HFFc6 (cell line): ENCODE measurements at places on chromosomes 1 and 21. TPM values are rescaled to one million over a fixed set of nuclear protein-coding genes. Genes with fewer than 3 reads are reported as not detected.

Gene CFAP126
- total RNA-seq = not detected in 2 replicates

Gene KRTAP10-3
- not detected in 3 replicates for total RNA-seq

Gene CCDC27
- total RNA-seq = not detected in 3 replicates

Gene PDC
- total RNA-seq = 0.17 TPM in 1 of 2 replicates, not detected in the other

Gene AUNIP
- total RNA-seq = 2.7 to 5.2 TPM (median 3.5 TPM) in 3 replicates

- DNase-seq = no peak
Measured at GRCh38 chr1:231887166-231887565, 260.6 kb downstream of the DISC1 start.

- no peak for DNase-seq
Measured at GRCh38 chr1:66330722-66331141, 203.2 kb upstream of the SGIP1 start.

- DNase-seq = no peak
Measured at GRCh38 chr1:153393926-153394325, 3.1 kb upstream of the S100A8 start.

- DNase-seq = no peak
Measured at GRCh38 chr1:1291023-1291528, 10.8 kb downstream of the SCNN1D start.

DNA sequence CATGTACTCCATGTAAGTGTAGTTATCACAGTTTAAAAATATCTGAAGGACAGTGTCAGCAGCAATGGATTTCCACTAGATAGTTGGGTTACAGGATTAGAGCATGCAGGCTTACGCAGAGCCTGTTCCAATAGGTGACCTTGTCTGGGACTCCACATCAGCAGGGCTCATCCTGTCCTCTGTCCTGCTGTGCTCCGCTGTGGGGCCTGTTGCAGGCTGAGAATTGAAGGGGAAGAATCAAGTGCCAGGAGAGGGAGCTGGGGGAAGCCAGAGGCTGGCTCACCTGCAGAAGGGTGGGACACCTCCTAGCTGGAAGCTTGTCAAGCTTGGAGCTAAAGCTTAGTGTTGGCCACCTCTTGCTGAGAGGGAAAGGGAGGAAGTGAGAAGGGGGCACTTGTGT, 62.8 kb downstream of the XCL2 start:
- DNase-seq = no peak

DNA sequence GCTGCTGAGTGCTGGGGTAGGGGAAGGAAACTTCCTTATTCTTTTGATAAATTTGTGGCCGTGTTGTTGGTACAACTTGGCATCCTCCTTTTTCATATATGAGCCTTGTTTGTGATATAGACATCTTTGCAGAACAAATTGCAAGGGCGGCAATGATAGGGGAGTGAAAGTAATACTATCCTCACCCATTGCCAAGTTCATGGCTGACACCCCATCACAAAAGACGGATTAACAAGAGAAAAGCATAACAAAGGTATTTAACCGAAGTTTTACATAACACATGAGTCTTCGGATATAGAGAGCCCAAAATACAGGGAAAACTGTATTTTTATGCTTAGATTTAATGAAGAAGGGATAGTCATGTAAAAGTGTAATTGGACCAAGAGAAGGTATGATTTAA, 86.3 kb upstream of the TMPRSS2 start:
- DNase-seq = no peak

GRCh38 chr1:95622609-95623008, 388.6 kb downstream of the RWDD3 start:
- no peak for DNase-seq

- DNase-seq = no peak
Measured at GRCh38 chr1:184965439-184965838, 8.9 kb downstream of the NIBAN1 start.

DNA sequence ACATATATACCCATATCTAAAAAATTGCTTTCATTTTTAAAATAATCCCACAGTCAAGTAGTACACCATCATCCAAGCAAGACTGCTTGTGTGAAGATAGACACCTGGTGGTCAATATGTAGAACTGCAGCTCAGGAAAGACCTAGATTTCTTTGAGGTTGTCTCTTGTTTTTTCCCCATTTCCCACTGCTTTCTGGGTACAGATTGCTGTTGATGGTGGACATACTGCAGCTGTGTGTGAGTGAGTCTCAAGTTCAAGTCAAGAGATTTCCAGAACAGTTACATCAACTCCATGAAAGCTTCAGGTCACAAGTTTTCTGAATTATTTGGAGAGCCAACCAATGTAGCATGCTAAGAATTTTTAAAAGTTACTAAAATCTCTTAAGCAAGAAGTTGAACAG, 306.4 kb downstream of the DUSP10 start:
- peak; percentile 76 for DNase-seq

- peak; percentile 78 for DNase-seq
Measured at GRCh38 chr1:59750328-59751003, 64.3 kb upstream of the HOOK1 start.

DNA sequence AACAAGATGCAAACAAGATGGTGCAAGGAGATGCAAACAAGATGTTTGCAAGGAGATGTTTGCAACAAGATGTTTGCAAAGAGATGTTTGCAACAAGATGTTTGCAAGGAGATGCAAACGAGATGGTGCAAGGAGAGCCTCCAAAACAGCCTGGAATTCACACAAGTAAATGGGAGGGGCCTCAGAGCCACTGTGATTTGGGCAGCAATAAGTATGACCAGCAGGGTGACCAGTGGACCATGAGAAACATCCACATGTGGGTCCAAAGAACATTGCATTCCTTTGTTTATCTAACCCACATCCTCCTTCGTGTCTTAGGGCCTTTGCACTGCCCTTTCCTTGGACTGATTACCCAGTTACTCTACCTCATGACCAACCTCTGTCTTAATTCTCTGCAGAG, 162.9 kb downstream of the PLPP3 start:
- DNase-seq = no peak

- DNase-seq = no peak
Measured at GRCh38 chr21:37815893-37816292, 100.4 kb downstream of the KCNJ6 start.

- DNase-seq = peak; percentile 55
Measured at GRCh38 chr1:65435987-65436386, 15.5 kb downstream of the LEPR start.

DNA sequence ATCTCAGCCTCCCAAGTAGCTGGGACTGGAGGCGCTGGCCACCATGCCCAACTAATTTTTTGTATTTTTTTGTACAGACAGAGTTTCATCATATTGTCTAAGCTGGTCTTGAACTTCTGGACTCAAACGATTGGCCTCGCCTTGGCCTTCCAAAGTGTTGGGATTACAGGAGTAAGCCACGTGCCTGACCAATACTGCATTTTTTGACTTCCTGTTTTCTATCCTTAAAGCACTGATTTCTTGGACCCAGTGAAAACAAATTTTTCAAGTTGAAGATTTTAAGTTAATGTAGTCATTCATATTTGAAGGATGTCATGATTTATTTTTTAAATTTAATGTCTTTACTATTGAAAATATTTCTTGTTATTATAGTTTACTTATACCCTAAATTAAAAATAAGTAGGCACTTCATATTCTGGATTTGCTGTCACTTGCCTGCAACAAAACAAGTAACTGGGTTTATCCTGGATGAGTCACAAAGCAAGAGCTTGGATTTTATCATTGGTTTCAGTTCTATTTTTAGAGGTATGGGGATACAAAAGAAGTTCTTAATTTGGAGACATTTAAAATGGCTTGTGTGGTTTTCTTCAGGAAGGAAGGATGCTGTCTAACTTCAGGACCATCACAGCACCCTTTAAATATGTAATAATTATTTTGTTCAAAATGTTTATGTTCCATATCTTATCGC, 2.2 kb upstream of the VPS45 start:
- peak; percentile 64 for DNase-seq

DNA sequence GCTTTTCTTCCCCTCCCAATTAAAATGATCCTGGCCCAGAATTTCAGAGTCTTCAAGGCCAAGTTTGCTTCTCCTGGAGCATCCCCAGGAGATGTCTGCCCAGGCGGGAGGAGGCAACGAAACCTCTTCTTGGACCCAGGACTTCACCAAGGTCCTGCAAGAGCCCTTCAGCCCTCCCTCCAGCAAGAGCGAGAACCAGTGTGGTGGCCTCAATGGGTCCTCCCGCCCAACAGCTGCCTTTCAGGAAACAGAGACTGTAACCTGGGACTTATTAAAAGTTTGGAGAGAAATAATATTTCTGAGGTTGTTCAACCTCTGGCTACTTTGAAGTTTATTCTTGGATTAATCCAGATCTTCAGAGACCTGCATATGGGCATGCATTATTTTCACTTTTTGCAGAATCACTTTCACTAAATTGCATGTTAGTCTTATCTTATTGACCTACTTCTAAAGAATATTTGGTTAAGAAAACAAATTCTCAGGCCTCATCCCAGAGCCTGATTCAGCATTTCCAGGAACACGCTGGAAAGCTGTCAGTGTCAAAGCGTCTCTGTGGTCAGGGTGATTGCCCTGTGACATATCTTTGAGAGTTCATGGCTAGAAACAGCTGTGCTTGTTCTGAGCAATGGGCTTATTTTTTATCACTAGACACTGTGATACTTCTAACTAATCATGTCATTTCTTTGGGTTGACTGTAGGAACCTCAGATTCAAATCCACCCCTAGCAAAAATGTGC, 66.0 kb upstream of the CLDN14 start:
- no peak for DNase-seq
